ENCODE measurements at places on chromosomes 3 and 15. TPM values are rescaled to one million over a fixed set of nuclear protein-coding genes. Genes with fewer than 3 reads are reported as not detected.

- no peak overlapping the region for H3K27ac ChIP-seq
- H3K36me3 ChIP-seq, result no peaks in the 10 kb centered on the region
- no peaks in the 10 kb centered on the region for H3K4me1 ChIP-seq
- H3K27me3 ChIP-seq, result no peaks in the 10 kb centered on the region
- DNase-seq, result no peak
Measured at GRCh38 chr15:69275074-69275670, 23.5 kb upstream of the PAQR5 start.

Gene CELF6
- 0.20 TPM for total RNA-seq

DNA sequence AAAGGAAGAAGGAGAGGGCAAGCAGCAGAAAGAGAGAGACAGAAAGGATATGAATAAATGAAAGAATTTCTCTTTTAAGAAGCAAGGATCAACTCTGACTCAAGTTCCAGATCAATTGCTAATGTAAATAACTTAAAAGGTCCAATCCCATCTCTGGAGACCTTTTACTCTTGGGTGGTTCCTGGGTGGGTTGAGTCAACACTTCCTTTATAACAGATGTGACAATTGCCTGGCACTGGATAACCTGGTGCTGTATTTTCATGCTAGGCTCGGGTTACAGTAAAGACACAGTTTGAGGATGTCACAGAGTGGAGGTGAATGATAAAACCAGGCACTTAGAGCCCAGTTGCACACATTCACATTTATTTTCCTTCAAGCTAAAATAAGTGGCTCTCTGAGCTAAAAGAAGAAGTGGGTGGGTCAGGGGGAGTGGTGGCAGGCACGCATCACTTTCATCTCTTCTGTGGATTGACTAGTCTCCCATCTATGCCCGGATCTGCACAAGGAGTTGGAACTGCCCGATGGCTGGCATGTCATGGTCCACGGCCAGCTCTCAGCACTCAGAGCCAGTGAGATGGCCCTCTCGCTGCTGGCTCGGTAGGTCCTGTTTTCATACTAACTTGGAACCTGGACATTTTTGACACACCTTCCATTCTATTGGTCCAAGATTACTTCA lies 465.8 kb downstream of the FOXP1 start:
- H3K4me3 ChIP-seq, result no peak overlapping the region
- no peaks in the 10 kb centered on the region for H3K36me3 ChIP-seq
- H3K27ac ChIP-seq, result peak overlapping the region; percentile 16
- no peaks in the 10 kb centered on the region for H3K27me3 ChIP-seq
- peaks cover 21% of the 10 kb centered on the region for H3K4me1 ChIP-seq
- DNase-seq, result no peak

DNA sequence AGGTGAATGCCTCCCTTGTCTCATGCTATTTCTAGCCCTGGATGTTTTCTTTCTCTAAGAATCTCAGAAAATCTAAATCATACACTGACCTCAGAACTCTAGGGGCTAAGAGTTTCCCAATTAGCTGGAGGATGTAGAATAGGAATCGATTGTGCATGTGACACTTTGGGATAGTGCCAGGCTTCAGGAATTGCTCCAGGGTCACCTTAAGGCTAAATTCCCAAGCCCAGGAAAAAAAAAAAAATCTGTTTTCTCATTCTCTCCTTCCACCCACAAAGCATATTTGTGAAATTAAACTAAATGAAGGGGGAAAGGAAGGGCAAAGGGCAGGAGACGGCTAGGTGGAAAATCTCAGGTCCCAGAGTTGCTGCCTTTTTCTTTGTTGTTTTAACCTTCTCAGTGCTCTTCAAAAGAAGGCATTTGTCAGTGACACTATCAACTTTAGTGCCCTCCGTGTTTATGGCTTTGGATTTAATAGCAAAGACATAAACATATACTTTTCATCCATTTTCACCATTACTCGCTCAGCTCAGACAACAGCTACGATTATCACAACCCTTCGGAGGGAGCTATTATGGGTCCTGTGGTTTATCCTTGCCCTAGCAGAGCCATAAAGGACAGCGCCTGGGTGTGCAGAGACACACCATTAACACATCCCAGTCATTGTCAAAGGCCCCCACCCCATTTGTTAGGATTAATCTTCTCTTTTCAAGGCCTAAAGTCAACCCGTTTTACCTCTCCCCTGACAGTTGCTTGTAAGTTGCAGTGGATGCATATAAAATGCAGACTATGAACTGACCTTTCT lies 271.7 kb downstream of the PDZRN3 start:
- H3K4me3 ChIP-seq, result no peak overlapping the region
- H3K27ac ChIP-seq, result no peak overlapping the region
- no peaks in the 10 kb centered on the region for H3K36me3 ChIP-seq
- H3K27me3 ChIP-seq, result no peaks in the 10 kb centered on the region

Gene ZPLD1
- total RNA-seq, result not detected

- no peak overlapping the region for H3K27ac ChIP-seq
- H3K36me3 ChIP-seq, result peaks cover 20% of the 10 kb centered on the region
- DNase-seq, result no peak
- no peaks in the 10 kb centered on the region for H3K27me3 ChIP-seq
- H3K4me1 ChIP-seq, result no peaks in the 10 kb centered on the region
Measured at GRCh38 chr3:136305879-136306278, 55.7 kb downstream of the PCCB start.

DNA sequence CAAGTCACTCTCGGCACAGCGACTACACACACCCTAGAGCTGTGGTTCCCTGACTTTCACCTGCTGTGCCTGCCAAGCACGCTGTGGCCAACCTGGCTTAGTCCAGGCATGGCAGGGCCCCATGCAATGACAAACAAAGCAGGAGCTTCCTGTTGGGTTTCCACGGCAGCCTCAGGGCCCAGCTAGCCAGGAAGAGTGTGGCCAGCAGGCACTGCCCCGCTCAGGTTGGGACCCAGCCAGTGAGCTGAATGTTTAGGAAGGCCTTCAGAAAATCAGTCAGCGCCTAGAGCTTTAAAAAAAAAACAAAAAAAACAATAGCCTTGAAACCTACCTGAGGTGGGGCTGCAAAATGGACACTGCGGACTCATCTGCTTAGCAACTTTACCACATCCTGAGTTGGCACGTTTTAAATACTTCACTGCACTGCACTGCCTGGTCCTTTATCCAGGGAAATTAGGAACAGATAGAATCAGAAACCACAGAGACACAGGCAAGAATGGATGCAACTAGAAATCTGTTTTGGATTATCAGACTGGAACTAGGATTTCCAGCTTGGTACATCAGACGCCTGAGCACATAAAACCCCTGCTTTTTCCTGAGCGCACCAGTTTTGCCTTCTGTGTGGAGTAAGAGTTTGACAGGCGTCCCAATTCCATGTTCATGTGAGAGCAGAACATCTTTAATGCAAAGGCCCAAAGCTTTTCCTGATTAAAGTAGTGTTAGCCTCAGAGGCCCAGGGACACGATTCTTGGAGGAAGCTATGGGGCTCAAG lies 36.2 kb upstream of the LDHAL6B start:
- peak overlapping the region; percentile 47 for H3K27ac ChIP-seq
- no peaks in the 10 kb centered on the region for H3K36me3 ChIP-seq
- no peak overlapping the region for H3K4me3 ChIP-seq
- no peaks in the 10 kb centered on the region for H3K27me3 ChIP-seq
- peaks cover under 1% of the 10 kb centered on the region for H3K4me1 ChIP-seq
- peak; percentile 58 for DNase-seq

Gene TTC14
- 12.6 TPM for total RNA-seq

DNA sequence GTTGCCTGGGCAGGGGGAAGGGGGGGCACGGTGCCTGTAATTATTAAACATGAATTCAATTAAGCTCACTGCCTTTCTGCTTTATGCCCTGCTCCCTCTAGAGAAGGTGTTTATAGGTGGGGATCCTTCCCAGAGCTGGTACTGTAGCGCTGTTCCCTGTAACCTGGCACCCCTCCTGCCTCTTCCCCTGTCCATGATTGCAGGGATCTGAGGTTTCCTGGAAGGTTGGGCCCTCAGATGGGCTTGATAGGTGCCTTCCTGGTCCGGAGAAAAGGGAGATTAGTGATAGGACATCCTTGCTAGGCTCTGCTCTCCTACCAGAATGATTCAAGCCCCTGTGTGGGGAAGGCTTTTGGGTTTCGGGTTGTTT lies 2.1 kb upstream of the FAM131A start:
- peaks cover 51% of the 10 kb centered on the region for H3K36me3 ChIP-seq
- no peaks in the 10 kb centered on the region for H3K27me3 ChIP-seq

DNA sequence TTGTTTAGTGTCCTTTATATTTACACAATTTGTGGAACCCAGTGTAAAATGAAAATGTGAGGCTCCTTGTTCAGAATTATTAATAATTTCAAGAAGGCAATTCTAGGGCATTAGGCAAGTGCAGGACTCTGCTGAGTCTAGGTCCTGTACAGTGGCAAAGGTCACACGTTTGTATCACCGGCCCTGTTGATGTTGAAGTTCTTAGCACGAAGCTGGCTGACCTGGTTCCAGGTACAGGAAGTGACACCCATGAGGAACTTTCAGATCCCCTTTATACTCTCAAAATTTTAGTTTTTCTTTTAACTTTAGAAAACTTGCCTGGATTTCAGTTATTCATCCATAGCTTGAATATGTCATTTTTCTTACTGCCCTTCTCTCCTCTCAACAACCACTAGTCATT lies 349.4 kb downstream of the CNTN6 start:
- H3K27ac ChIP-seq, result no peak overlapping the region
- no peak overlapping the region for H3K4me3 ChIP-seq
- H3K36me3 ChIP-seq, result no peaks in the 10 kb centered on the region
- H3K27me3 ChIP-seq, result no peaks in the 10 kb centered on the region
- no peak for DNase-seq

Gene NPAP1
- not detected for total RNA-seq

Data from psoas muscle (tissue), 8 donors.